ENCODE measurements at places on chromosomes 5 and 9. TPM values are rescaled to one million over a fixed set of nuclear protein-coding genes. Genes with fewer than 3 reads are reported as not detected.

DNA sequence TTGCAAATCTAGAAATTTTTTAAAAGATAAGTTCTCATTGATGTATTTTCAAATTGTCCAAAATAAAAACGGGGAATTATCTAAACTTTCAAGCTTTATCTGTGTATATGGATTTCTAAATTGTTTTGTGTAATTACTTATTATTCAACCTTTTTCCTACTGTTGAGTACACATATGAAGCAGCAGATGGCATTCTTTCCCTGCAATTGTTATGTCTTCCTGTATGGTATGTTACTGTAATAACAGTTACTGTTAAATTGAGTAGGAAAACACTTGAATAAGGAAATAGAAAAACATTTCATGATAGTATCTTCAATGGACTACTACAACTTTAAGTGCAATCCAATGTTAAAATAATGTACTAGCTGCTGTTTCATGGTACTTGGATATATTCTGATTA, 124.8 kb downstream of the RANBP17 start:
- no peak for DNase-seq

Gene PROB1
- total RNA-seq: 10.9 TPM

Gene CRHBP
- total RNA-seq: not detected

DNA sequence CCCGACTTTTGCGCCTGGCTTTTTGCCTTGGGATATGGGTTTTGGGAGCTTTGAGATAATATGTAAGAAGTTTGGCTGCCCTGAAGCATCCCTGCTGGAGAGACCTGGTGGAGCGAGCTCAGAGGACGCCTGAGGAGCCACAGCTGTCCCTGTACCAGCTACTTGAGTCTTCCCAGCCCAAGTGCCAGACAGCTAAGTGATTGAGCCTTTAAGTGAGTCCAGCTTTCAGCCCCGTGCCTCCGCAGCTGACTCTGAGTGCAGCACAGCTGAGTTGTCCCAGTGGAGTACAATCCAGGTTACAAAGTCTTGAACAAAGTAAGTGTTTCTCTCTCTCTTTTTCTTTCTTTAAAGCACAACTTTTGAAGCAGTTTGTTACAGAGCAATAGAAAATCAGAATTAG, 203.8 kb upstream of the DAP start:
- no peak for DNase-seq

Gene SPACA9
- 2.6 TPM for total RNA-seq

GRCh38 chr5:123174916-123175481, 86.0 kb downstream of the PRDM6 start:
- DNase-seq: no peak

DNA sequence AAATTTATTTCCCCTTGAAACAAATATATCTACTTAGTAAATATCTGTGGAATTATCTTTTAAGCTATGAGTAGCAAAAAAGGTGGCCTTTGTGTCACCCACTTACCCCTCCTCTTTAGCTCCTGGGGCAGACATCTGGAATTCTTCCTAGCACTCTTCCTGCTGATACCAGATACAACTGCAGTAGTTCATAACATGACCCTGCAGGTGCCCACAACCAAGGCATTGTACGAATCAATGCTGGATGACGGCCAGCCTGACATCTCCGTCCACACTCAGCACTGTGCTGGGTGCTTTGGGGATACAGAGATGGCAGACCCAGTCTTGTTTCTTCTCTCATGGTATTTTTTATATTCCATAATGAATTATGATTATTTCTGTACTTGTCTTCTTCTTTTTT, 152.3 kb downstream of the GOLPH3 start:
- no peak for DNase-seq

DNA sequence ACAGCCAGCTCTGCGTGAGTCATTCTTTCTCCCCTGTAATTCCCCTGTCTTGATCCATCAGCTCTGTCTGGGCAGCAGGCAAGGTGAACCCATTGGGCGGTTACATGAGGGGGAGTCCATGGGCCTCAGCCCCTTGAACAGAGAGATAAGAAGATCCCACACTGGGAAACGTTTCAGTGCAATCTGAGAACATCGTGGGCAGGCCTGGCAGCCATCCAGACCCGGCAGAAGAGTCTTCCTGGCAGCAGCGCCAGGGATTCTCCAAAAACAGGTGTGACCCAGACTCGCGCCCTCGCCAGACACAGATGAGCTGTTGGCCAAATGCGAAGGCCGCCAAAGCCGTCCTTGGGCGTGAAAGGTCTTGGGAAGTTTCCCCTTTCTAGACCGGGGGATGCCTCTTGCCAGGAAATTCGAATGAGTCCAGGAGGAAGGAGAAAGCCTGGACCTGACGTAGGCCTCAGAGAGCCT, 6.4 kb upstream of the SLC12A7 start:
- DNase-seq: no peak

- DNase-seq: no peak
Observed at GRCh38 chr5:139822553-139823425, 27.2 kb downstream of the PSD2 start.

- no peak for DNase-seq
Observed at GRCh38 chr5:74161170-74161569, 479.4 kb downstream of the ENC1 start.

- no peak for DNase-seq
Observed at GRCh38 chr9:13865869-13866268, 448.1 kb downstream of the NFIB start.

All from activated CD8-positive, alpha-beta memory T cell treated with anti-CD3 and anti-CD28 coated beads, Interleukin-2, amount 10 ng/mL, durations not matched to agents 7 days and 5 days (primary cell).